GM04504 (cell line): ENCODE measurements at places on chromosomes 2 and 18.

GRCh38 chr2:96531872-96532505 lies 4.6 kb upstream of the ARID5A start:
- DNase-seq, result peak; percentile 99

DNA sequence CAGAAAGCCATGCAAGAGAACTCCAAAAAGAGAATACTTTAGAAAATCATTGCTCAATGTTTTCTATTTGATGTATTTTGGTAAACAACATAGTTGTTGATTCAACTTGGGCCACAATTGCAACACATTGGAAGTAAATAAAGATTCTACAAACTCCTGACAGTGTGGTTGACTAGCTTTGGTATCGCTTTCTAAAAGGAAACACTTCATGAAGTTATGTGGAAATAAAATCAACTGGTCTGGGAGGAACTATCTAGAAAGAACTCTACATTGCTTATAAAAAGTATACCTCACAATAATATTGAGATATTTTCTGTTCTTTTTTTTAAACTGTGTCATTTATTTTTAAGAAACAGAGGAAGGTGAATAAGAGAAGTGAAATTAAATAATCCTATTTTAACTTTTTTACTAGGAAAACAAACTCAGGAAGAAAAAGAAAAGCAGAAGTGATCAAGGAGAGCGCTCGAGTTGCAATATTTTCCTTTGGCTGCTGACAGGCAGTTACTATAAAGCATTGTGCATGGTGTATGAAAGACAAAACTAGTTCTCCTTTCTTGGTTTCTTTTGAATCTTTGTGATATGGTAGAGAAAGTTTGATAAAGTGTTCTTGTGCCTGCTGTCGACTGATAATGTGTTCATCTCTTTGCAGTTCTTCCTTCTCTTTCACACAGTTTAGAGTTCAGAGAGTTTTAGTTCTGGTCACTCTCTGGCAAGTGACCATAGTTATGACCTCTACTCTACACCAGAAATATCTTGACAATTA lies 3.0 kb downstream of the DHRS9 start:
- no peak for DNase-seq

- no peak for DNase-seq
Measured at GRCh38 chr18:11570073-11570588, 39.3 kb upstream of the SLC35G4 start.

DNA sequence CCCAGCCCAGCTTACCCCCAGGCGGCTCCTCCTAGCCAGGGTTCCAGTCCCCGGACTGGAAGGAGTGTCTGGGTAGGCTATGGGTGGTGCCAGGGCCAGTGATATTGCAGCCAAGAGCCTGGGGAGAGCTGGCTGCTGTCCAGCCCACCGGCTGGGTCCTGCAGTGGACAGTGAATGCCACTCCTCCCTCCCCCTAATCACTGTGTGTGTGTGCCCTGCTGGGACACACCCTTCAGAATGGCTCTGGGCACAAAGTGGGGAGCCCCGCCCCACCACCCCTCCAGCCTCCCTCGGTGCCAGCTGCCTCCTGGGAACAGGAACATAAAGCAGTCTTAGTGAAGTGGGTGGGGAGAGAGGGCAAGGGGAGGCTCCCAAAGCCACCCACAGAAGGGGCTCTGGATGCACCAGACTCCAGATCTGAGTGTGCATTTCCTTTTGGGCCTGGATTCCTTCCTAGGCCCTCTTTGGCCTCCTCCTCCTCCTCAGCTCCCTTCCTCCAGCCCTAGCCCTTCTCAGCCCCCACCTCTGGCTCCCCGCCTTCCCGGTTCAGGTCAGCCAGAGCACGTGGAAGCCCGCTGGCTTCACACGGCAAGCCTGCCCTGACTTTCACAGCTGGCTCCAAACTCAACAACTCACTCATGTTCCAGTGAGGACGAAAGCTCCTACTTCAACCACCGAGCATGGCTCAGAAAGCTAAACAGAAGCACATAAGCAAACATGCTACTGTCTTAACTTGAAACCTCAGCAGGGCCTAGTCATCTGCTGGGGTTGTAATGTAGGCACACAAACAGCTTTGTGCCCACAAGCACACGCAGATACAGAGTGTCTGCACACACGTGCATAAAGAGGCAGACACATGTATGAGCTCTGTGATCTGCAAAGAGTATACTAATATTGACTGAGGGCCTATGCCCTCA lies 209.2 kb upstream of the SMAD2 start:
- no peak for DNase-seq

- DNase-seq, result no peak
Measured at GRCh38 chr2:17733599-17733998, 20.0 kb downstream of the SMC6 start.

DNA sequence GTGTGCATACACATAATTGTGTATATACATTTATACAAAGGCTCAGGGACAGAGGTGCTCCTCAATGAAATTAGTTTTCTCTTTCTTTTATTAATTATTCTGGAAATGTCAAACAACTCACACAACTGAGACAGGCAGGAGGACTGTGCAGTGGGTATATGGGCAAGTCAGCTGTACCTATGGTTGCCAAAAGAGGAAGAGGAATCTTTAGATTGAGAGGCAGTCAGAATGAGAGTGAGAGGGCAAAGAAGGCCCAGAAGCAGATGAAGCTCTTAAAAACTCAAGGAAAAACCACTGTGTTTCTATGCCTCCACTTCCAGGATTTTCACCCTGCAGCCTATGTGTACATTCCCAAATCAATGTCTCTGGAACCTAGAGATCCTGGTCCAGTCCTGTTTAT lies 79.1 kb downstream of the CACNB4 start:
- no peak for DNase-seq

- DNase-seq, result peak; percentile 1
Measured at GRCh38 chr18:27004056-27004829, 138.7 kb upstream of the AQP4 start.

DNA sequence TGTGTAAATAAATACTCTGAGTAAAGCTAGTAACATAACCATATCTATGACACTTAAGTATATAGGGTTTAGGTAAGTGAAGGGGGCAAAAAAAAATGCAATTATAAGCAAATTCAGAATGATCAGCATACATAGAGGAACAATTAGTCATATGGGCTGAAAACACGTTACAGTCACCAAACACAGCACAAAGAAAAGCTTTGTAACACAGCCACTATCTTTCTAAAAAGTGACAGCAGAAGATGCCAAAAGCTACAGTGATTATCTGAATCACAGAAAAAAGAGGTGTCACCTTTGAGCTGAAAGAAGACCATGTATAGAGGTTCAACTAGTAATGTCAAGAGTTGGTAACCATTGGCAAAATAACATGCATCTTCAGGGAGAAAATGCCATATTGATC lies 115.5 kb downstream of the ERBB4 start:
- DNase-seq, result no peak

GRCh38 chr18:11950824-11951223 lies 30.5 kb upstream of the IMPA2 start:
- DNase-seq, result no peak

DNA sequence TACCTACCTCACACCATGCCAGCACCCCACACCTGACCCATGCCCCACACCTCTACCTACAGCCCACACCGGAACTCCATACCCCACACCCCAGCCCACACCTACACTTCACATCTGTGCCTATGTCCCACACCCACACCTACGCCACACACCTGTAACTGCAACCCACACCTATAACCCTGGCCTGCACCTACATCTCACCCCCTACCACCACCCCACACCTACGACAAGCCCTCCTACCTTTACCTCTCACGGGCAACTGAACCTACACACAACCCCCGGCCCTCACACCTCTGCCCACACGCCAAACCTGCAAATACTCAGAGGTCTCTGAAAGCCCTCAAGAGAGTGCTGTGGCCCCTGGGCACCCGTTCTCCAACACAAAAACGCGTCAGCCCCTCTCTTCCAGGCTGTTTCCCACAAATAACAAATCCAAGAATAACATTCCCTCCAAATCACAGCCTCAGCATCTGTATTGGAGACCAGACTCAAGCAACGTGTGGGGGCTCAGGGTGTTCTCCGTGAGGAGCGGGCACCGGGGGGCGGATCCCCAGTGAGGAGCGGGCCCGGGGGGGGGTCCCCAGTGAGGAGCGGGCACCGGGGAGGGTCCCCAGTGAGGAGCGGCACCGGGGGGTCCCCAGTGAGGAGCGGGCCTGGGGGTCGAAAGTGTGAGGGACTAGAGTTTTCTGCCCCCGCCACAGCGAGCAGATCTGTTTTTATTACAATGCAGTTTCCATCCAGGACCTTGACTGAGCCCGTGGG lies 33.4 kb downstream of the SLC66A2 start:
- DNase-seq, result no peak

GRCh38 chr2:121211251-121211650 lies 73.8 kb downstream of the TFCP2L1 start:
- no peak for DNase-seq

- no peak for DNase-seq
Measured at GRCh38 chr2:232511336-232511890, 8.8 kb upstream of the PRSS56 start.

DNA sequence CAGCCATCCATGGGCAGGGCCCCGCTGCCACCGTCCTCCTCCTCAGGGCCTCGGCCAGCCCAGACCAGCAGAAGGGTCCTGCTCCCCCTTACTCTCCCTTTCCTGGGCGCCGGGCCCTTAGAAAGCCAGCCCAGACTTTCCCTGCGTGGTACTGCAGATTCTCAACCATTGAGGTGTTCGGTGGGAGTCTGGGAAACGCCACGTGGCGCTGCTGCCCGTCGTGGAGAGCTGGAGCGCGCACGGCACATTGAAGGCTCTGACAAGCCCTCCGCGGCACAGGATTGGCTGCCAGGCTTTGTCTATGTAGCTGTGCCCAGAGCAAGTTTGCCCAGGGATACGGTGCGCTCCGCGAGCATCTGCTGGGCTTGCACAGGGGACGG lies 10.4 kb upstream of the KLHL30 start:
- no peak for DNase-seq

DNA sequence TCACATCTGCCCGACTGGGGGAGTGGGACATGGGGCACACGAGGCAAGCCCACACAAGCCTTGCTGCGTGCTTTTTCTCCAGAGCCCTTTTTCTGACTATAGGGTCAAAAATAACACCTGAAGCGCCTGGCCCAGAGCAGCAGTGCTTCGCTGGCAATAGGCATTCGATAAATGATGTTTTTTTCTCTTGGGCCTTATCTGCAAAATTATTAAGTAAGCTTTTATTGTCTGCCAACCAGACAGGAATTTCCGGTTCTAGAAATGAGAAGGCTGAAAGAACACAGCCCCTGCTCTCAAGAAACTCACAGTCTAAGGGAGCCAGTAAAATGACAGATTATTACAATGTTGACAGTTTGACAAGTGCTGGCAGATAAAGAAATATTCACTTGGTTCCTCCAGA lies 2.7 kb upstream of the TMBIM1 start:
- DNase-seq, result no peak

DNA sequence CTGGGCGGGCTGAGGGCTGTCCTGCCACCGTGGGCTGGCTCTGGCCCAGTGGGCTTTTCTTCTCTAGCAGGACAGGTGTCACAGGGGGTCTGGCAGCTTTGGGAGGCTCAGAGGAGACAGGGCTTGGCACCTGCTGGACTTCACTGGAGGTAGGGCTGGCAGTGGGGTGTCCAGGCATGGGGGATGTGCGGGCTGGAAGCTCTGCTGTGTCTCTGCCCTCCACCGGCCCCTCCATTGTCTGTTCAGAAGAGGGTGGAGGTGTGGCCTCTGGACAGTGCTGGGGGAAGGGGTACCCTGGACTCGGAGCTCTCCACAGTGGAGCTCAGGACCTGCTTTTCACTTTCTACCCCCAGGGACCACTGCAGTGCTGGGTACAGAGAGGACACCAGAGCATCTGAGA lies 9.2 kb downstream of the PTPRN start:
- no peak for DNase-seq

GRCh38 chr2:129922571-129923264 lies 56.7 kb upstream of the RAB6C start:
- no peak for DNase-seq

DNA sequence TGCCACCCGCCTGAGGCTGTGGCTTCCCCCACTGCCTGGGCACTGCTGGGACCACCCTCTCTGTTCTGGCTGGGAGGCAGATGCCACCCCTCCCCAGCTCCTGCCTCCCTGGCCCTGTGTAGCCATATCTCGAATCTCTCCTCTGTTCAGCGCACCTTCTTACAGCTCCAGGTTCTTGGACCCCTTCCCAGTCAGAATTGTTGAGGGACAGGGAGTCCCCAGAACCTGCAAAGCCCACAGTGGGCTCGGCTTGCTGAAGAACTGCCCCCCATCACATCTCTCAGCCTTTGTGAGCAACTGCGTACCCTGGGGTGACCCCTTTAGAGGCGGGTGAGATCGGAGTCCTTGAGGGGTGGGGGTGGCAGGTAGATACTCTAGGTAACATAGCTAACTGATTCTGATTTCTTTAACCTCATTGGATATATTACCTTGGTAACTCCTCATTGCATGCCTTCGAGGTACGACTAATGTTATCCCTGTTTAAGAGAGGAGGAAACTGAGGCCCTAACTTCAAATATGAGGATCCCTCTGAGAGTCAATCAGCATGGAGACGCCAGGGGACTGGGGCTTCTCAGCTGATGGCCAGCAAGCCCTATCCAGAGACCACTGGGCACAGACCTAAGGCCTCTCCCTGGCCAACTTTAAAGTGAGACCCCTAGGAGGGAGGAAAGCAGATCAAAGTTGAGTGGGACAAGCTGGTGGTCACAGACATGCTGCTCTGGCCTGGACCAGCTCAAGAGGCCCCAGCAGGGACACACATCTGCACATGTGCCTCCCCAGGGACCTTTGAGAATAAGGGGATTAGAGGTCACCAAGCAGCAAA lies 101.3 kb downstream of the CAPN13 start:
- no peak for DNase-seq

GRCh38 chr2:63780518-63781155 lies 61.1 kb upstream of the UGP2 start:
- no peak for DNase-seq

DNA sequence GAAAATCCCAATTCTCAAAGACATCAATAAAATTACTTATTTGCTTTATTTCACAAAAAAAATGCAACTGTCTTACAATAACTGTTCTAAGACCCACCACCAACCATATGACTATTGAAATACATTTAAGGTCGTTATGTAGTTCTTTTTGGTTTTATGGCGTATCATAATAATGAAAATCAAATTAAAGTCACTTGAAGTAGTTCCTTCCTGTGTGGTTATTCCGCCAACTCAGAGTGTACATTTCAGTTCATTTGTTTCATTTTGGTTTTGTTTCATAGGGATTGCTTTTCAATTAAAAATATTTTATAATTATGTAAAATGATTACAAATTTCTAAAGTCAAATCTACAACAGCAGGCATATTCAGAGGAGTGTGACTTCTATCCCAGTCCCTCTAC lies 45.9 kb upstream of the AAK1 start:
- no peak for DNase-seq

- no peak for DNase-seq
Measured at GRCh38 chr2:172930871-172931255, 144.8 kb upstream of the MAP3K20 start.

GRCh38 chr2:168453404-168453803 lies 2.7 kb upstream of the CERS6 start:
- DNase-seq, result no peak

DNA sequence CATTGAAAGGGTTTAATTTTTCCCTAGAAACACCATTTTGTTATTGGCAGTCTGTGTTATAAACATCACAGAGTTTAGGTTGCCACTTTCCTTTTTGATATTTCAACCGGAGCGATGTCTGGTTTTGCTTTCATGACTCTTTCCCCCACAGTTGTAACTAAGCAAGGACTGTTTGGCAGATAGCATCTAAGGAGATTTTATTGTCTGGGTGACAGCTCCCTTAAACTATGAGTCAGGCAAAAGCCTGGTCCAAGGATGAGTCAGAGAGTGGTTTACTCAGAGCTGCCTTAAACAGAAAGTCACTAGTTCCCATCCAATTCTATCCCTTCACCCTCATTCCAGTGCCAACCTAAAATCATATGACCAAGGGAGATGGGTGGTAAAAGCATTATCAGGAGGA lies 341.6 kb upstream of the VWC2L start:
- DNase-seq, result peak; percentile 90

GRCh38 chr2:67374949-67375348 lies 22.2 kb upstream of the ETAA1 start:
- no peak for DNase-seq
